ENCODE measurements at places on chromosomes 2 and 18.

- DNase-seq = no peak
Measured at GRCh38 chr2:101018934-101019333, 16.8 kb downstream of the RPL31 start.

DNA sequence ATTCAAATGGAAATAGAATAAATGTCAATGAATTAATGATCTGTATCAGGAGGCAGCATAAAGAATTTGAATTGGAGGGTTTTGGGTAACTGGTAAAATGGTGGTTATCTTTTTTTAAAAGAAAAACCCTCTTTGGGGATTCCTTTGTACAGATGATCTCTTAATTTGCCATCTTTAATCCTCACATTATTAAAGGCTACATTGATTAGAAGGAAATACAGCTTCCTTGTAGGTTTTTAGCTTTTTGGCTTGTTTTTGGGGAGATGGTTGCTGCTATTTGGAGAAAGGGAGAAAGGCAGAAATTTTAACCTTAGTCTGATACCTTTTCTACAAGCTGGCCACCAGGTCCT, 600 bp upstream of the MAPRE2 start:
- DNase-seq = no peak

DNA sequence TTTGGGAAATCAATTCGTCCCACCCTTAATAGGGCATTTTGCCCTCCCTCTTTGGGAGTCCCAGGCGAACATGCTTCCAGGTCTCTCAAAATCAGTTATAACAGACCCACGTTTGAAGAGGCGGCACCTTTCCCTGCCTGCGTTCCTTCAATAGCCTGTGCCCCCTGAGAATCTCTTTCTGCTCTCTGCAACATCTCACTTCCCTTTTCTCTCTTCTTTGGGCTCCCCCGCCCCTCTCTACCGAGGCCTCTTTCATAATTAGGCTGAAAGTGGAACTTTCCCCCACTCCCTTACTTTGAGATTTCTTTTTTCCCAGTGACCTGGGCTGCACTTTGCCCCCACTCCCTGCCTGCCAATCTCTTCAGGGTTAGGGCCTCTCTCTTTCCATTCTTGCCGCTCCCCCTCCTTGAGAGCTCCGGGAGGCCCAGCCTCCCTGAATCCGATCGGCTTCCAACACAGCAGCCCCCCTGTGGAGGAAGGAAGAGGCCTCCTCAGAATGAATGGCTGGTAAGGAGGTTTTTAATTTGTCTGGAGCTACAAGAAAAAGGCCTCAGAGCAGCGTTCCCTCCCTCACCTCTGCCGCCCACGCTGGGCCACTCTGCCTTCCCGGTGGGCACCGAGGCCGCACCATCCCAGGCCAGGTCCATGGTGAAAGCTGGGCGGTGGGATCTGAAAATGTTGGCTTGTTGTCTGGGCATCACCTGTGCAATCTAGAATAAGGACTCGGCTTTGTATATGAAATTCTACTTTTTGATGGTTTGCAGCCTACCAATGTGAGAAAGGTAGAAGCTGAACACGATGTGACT, 162.6 kb upstream of the SIX3 start:
- no peak for DNase-seq

DNA sequence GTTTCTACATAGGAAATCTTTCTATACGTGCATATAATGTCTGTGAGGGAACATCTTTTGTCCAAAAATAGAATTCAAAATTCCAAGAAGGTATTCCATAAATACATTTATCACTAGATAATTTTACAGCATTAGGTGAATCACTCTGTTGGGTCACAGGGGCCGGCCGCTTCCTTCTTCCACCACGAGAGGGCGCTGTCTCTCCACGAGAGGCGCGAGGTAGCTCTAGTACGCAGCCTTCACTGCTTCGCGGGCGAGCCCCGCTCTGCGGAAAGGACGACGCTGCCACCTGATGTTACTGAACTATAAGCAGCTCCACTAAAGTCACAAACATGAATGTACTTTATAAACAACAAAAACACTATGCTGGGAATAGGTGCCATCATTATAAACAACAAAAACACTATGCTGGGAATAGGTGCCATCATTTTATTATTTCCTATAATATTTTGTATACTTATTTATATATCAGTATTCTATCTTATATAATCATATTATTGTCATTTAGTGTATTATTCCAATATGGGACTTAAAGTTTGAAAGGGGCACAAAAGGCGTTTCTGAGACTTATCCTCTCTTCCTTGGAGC, 69.4 kb upstream of the REV1 start:
- peak; percentile 92 for DNase-seq

GRCh38 chr2:37786854-37787253, 115.4 kb upstream of the CDC42EP3 start:
- no peak for DNase-seq

GRCh38 chr2:109352898-109353689, 224.1 kb downstream of the SH3RF3 start:
- DNase-seq = no peak

- no peak for DNase-seq
Measured at GRCh38 chr18:261398-262073, 6.3 kb downstream of the THOC1 start.

- no peak for DNase-seq
Measured at GRCh38 chr2:240645801-240646175, 20.5 kb downstream of the GPR35 start.

GRCh38 chr2:66301022-66301766, 133.7 kb upstream of the MEIS1 start:
- DNase-seq = no peak

- no peak for DNase-seq
Measured at GRCh38 chr18:26956863-26957262, 91.4 kb upstream of the AQP4 start.

- no peak for DNase-seq
Measured at GRCh38 chr18:74874351-74874750, 276.7 kb downstream of the ZNF407 start.

GRCh38 chr2:207434306-207434705, 95.5 kb upstream of the CREB1 start:
- DNase-seq = no peak

- DNase-seq = no peak
Measured at GRCh38 chr2:57376985-57377384, 669.6 kb upstream of the VRK2 start.

GRCh38 chr18:8762968-8763367, 57.6 kb downstream of the MTCL1 start:
- no peak for DNase-seq

GRCh38 chr2:159035790-159036411, 67.5 kb downstream of the TANC1 start:
- DNase-seq = no peak

DNA sequence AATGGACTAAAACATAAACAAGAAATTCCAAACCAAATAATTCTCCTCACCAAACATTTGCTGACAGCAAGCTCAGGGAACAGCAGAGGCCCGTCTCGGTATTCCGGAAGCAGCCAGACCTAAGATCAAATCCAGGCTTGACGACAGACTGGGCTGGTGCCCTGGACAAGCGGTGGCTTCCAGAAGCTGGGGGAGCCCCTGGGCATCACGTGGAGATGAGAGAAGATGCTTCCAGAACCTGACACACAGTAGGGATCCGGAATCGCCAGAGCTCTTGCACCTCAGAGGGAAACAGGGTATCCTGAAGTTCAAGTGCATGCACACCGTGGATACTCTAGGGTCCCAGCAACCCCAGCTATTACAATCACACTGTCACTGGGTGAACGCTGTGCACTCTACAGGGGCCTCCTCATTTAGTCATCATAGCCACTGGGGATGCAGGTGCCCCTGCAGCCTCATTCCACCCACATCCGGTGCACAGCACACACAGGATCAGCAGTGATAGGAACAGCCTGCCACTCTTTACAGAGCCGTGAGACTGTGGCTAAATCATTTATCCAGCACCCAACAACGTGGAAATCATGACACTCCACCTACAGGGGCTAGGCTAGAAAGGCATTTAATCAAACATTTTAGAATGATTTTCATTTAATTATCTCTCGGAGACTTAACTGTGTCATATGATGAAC, 102.6 kb downstream of the HDAC4 start:
- DNase-seq = peak; percentile 45

DNA sequence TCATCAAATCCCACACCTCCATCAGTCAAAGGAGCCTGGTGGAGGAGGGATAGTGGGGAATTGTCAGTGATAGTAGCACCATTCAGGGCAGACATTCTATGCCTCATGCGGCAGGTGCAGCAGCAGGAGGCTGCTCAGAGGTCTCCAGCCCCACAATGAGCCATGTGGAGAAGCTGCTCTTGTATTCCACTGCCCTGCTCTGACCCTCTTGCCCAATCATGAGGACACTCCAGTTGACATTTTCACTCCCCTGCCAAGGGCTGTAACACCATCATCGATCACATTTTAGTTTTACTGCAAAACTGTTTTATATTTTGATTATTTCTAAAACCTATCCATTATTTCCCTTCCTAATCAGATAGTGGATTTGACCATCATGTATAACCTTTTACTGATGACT, 487.6 kb upstream of the KLHL29 start:
- DNase-seq = no peak

- peak; percentile 57 for DNase-seq
Measured at GRCh38 chr2:230864605-230865306, at the start of gene ITM2C. TSS of gene ITM2C (plus strand) at chr2:230864942. CDS start at chr2:230865026, 84 bp downstream.

GRCh38 chr2:63544017-63544627, 44.2 kb downstream of the WDPCP start:
- no peak for DNase-seq

DNA sequence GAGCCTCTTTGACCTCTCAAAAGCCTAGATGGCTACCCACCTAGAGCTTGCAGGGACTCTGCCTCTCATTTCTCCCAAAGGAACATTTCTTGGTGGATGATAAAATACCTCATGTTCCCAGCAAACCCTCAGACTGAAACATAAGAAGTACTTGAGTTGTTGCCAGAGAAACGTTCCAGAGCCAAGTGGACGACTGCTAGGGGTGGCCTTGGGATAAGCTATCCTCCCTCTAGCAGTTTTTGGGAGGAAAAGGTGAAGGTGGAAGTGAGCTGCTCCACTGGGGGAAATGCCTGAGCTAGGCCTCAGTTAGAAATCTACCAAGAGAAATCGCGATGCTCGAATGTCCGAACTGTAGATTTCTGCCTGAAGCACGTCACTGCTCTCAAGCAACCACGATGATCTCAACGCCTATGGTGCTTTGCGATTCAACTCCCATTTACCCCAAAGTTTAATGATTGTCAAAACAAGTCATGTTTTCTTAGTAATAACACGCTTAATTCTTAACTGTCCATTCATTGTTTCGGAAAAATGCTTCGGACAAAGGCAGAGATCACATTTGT, 91.5 kb downstream of the CCBE1 start:
- DNase-seq = no peak

DNA sequence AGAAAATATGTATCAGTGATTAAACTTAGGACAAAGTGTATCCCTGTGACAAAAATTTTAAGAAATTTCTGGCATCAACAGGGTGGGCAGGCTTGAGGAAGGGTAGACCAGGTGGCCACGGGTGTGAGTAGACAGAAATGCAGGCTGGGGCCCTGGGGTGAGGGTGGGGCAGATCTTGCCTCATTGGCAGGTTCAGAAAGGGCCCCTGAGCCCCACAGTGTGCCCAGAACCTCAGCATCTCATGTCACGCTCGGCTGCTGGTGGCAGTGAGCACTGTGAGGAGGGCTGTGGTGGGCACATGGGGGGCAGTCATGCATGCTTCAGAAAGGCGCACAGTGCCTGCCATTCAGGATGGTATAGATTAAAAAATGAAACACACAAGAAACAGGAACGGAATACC, 7.6 kb upstream of the ASB18 start:
- no peak for DNase-seq

GRCh38 chr2:45505138-45505537, 105.9 kb downstream of the SRBD1 start:
- no peak for DNase-seq

DNA sequence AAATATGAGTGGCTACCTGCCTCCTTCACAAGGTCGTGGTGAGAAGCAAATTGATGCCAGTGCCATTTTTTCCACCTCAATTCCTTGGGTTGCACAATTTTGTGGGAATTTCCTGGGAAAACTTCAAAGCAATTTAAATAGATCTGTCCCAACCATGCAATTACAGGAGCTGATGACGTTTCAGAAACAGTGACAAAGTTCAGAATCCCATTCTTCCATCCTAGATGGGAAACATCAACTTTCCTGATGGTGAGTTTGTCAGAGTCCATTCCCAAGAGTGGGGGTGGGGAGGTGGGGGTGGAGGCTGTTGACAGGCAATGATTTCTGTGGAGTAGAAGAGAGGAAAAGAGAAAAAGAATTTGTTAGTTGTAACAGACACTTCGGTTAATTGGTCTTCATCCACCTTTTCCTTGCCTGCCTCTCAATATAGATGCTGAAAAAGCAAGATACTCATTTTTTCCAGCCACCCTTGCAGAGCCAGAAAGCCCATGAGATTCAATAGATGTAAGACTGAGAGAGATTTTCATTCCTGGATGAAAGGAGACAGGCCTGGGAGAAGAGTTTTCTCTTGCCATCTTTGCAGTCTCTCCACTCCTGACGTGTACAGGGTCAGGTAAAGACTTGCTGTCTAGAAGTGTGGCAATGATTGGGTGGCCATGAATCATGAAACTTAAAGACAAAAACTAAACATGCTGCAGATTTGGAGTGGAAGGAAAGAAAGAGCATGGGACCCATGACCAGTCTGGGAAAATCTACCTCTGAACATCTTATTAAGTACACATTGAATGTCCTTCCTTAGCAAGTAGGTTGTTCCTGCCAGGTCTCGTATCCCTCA, 47.3 kb downstream of the SOCS6 start:
- no peak for DNase-seq

DNA sequence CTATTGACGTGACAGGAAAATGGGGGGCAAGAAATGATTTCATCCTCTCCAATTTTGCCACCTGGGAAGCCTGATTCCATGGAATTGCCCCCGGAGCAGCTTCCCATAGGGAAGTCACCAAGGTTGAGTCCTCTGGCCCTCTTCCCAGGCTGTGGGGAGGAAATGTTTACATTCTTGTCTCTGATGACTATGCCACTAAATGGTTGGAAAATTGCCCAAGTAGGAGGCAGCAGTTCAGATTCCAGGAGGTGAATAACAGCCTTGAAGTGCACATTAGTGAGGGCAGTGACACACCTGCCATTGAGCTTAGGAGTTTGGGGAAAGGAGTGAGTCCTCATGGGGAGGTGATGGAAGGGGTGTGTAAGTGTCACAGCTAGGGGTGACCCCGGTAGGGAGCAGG, 449.2 kb upstream of the DCC start:
- DNase-seq = no peak

- no peak for DNase-seq
Measured at GRCh38 chr2:80071941-80072340, 232.6 kb downstream of the LRRTM1 start.

- no peak for DNase-seq
Measured at GRCh38 chr18:23053776-23054457, 81.4 kb upstream of the CABLES1 start.

GRCh38 chr2:72037261-72037666, 110.4 kb downstream of the CYP26B1 start:
- no peak for DNase-seq
